Mammary epithelial cell (primary cell): ENCODE measurements at places on chromosomes 5 and 9. TPM values are rescaled to one million over a fixed set of nuclear protein-coding genes. Genes with fewer than 3 reads are reported as not detected.

DNA sequence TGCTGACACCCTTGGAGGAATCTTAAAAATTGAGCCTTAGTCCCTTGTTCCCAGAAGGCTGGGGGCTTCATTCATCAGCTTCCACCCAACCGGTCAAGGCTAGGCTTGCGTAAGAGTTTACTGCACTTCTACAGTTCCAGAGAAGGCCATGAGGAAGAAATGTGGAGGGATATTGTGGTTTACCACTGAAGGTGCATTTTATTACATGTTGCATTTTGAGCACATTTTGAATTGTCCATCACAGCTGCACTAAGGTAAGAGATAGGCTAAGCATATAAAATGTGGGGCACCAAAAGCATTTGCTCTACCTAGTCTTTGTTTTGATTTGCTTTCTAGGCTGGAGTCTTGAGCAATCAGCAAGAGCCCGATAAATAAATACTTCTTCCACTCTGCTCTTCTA lies 167.1 kb upstream of the PAPPA start:
- DNase-seq = no peak

DNA sequence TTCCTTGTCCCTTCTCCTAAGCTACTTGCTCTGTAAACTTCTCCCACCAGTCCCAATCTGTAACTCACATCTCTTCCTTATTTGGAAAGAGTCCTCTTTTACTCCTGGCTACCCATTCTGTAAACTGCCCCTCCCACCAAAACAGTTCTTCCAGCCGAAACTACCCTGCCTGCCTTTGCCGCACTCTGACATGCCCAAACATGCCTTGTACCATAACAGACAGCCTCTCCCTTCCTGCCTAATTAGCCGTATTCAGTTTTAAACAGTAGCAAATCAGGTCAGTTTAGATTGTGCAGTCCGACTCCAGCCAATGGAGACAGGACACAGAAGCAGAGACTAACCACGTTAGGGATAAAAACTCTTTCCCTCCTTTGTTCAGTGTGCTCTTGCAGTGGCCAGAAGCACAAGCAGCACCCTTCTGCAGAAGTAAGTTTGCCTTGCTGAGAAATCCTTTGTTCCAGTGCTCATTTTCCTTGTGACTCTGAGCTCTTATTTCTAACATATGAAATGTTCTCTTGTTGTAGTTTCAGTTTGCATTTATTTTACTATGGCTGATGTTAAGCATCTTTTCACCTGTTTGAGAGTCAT lies 5.4 kb upstream of the GLT6D1 start:
- DNase-seq = peak; percentile 6

DNA sequence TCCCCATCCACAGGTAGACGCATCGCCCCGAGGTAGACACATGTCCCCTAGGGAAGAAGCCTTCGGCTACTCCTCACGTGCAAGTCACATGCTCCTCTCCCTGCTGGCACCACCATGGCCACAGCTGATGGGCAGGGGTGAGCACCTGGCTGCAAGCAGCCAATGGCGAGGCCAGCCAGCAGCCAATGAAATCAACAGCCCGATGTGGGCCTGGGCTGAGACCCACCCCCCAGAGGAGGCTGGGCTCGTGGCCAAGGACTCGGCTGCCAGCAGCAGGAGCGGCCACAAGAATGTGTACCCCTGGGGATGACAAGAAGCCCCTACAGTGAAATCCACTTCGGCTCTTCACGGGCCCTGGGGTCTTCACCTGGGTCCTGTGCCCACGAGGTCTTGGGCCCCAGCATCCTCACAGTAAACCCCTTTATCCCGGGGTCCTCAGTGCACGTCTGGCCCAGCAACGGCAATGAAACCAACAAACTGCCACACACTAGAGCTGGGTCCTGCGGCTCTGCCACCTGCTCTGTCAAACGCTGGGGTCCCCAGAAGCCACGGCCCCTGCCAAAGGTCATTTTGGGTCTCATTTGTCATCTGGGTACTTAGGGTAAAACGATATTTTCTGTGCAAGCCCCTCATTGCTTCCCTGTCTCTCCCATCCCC lies 22.1 kb upstream of the PTGES start:
- DNase-seq = no peak

GRCh38 chr9:95857124-95857523 lies 18.4 kb upstream of the ERCC6L2 start:
- peak; percentile 65 for DNase-seq

GRCh38 chr5:76257225-76257833 lies 145.8 kb upstream of the IQGAP2 start:
- DNase-seq = no peak

DNA sequence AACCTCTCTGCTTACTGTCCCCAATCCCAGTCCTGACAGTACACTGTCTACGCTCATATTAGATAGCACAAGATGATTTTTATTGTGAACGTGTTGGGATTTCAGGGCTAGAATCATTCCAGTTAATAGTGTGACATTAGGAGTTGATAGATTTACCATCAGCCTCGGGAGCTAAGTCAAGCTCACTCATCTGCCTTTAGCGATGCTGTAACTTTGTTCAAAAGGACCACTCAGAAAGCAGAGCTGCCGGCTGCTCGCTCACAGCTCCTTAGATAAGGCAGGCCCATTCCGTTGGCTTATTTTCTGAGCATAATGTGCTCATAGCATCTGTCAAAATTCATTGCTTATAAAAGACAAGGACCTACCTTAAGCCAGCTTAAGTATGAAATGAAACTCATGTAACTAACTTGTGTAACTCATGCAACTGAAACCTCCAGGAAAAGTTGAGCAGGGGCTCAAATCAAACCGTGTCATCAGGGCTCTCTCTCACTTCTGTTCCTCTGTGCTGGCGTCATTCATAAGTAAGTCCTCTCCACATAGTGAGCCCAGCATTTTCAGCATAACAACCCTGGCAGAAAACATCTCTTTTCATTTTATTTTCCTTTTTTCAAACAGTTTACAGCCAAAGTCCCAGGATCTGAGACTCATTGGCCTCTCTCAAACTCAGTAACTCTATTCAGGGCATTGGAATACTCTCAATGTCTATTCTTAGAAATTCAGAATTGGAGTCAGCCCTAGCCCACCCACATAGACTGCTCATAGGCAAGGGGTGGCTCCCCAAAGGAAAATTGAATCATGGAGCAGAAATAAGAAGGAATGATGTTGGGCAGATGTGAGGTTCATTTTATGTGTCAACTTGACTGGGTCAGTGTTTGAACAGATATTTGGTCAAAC lies 208.8 kb downstream of the MAN2A1 start:
- no peak for DNase-seq

DNA sequence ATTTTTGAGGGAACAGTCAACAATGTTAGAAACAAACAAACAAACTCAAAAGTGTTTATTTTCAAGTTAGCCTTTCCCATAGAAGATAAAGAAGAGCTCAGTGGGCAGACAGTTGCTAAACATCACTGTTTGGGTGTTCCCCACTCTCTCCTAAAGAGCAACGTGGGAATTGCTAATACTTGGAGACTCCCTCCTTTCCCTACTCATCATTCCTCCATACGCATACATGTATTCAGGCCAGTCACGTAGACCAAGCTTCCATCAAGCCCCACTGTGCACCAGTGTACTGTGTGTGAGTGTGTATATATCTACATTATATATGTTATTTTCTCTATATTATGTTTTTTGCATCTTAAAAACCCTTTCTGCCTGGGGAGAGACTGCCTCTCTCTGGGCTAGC lies 115.0 kb upstream of the EGFLAM start:
- DNase-seq = no peak

- DNase-seq = no peak
Measured at GRCh38 chr9:37430841-37431597, 8.5 kb downstream of the GRHPR start.

DNA sequence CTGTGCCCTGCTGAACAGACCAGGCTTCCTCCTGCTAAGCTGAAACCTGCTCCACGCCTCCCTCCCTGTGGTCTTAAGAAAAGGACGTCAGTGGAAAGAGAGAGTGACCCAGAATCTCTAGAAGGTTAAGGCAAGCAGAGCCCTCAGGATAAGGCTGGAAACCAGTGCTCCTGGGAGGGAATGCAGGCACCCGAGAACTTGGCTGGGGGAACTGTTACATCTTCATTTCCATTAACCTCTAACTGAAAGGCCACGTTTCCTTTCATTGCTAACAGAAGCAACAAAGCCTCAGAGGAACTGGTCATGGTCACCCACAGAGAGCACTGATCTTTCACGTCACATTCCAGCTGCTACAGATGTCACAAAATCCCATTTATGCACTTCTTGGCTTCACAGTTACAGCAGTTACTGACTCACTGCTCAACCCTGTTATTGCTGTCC lies 26.1 kb upstream of the AKNA start:
- no peak for DNase-seq

GRCh38 chr5:122076050-122076461 lies 2.0 kb downstream of the LOX start:
- DNase-seq = peak; percentile 48

GRCh38 chr9:32635362-32635761 lies at the start of gene TAF1L:
Gene TAF1L (minus strand): TSS chr9:32635669. CDS start chr9:32635579, 90 bp downstream.
- no peak for DNase-seq

DNA sequence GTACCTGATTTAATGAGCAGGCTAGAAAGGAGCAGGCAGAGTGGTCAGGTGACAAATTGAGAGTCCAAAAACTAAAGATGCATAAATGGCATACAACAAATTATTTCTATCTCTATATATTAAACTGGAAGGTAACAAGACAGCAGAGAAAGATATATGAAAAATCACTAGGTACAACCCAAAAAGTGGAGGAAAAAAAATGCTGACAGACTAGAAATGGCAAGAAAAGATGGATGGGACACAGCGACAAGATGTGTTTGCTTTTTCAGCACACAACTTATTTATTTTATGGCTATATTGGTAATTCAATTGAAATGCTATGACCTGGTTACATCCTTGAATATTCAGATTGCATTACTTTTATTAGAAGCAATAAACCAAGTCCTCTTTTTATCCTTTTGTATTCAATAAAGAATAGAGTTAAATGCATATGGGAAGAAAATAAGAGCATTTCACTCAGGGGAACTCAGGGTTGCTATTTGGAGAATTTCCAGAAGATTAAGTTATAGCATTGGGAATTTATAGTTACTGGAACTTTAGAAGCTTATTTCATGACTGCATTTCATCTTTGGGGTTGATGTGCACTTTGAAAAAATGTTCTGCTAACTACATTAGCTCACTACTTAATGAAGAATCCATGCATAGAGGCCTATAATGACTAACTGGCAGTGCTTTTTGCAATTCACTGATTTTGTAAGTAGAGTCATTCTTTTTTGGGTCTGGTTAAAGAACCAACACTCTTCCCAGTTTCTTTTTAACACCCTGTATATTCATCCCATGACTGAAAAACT lies 566.6 kb upstream of the TUSC1 start:
- no peak for DNase-seq

DNA sequence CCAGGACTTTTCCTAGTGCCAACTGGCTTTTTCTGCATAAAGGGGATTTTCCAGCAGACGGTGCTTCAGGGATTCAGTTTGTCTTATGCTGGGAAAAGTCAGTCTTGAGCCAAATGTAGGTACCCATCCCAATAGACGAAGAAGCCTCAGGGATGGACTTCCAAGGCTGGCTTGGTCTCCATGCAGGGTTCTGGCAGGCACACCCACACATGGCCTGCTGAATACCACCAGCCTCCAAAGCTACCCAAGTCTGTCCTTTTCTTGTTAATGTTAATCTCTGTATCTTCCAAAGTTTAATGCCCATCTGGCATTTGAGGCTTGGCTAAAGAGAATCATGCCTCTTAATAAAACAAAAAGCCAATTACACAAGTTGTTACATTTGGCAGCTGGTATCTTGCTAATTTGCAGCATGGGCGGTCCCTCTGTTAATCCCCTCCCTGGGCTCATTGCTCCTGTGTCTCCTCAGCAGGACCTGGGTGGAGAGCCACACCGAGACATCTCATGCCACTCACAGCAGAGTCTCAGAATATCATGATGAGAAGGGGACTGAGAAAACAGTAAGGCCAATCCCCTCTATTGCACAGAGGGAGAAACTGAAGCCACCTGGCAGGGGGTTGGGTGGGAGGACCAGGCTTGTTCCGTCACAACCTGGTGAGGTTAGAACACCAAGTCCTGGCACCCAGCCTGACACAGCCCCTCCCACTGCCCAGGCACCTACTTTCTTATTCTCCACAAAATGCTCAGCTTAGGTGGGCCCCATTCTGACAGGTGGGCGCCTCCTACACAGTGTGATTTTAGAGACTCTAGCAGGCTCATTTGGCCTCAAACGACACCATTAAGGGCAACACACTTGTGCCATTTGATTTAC lies 243.2 kb downstream of the FSTL4 start:
- no peak for DNase-seq

DNA sequence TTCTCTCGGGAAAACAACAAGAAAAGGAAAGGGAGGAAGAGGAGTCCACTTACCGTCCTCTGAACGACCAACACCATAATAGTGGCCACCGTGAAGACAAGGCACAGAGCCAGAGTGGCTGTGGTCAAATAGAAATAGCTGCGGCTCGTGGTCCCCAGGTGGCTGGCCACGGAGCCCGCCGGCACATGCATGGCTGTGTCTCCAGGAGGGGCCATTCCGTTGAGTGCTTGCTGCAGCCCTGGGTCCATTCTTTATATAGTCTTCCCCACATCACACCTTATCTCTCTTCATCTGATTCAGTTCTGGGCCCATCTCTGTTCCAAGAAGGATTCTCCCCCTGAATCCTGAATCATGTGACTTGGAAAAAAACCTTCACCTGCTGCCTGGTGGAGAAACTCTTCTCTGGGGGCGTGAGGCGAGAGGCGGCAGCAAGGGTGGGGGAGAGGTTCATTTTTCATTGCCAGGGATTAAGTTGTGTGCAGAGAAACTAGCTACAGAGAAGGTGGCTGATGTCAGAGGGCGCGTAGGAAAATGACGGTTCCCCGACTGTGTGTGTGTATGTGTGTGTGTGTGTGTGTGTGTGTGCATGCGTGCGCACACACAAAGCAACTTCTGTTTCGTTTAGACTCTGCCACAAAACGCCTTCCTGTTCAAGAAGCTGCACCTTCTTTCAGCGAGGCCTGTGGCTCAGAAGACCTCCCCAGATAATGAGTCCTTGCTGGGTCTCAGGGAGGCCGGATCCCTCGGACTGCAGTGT lies at the start of gene TNFSF8:
TSS of gene TNFSF8 (minus strand) at position 536 of the 757 bp plus-strand sequence. CDS start at position 248, 288 bp downstream.
- no peak for DNase-seq

C1QTNF3 gene
- 0.29 TPM for polyA plus RNA-seq

SOWAHA gene
- polyA plus RNA-seq = 0.07 TPM

SMIM32 gene
- polyA plus RNA-seq = not detected

NUDT12 gene
- 5.2 TPM for polyA plus RNA-seq

C1QTNF2 gene
- polyA plus RNA-seq = 0.28 TPM

MARCHF11 gene
- polyA plus RNA-seq = not detected

KCNN2 gene
- not detected for polyA plus RNA-seq
